ENCODE measurements at places on chromosomes 3 and 15. TPM values are rescaled to one million over a fixed set of nuclear protein-coding genes. Genes with fewer than 3 reads are reported as not detected.

Gene SI
- not detected for total RNA-seq

Gene DNAH12
- total RNA-seq, result not detected

DNA sequence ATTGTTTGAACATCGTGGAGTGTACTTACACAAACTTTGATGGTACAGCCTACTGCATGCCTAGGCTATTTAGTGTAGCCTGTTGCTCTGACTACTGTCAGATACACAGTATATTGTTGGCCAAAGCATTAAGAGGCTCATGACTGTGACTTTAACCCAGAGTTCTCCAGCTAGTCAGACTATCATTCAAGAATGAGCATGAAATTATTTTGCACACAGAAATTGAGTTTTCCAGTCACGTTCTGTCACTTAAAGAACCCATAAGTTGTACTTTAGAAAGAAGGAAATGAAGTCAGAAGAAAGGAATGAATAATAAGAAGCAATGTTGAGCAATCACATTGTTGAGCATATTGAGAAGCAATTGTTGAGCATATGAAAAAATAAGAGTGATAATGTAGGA is 37.6 kb upstream of the SLC22A13 start:
- no peak for DNase-seq

Gene TRH
- not detected for total RNA-seq

- DNase-seq, result no peak
These were observed 544.3 kb downstream of the GBE1 start for GRCh38 chr3:81217101-81217500.

- no peak for DNase-seq
These were observed 13.5 kb upstream of the MYO5C start for GRCh38 chr15:52309154-52309548.

DNA sequence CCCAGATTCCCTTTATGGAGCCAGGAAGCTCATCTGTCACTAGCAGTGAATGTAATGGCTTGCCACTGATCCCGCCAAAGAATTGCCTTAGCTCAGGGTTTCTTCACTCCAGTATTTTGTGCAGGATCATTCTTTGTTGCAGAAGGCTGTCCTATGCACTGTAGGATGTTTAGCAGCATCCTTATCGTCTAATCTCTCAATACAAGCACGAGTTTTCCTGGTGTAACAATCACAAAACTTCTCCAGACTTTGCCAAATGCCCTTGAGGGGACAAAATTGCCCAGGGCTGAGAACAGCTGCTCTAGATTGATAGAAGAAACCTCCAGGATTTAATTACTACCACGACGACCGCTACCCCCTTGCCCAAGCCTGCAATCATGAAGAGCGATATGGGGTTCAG is 6.8 kb upstream of the SHQ1 start:
- no peak for DNase-seq

DNA sequence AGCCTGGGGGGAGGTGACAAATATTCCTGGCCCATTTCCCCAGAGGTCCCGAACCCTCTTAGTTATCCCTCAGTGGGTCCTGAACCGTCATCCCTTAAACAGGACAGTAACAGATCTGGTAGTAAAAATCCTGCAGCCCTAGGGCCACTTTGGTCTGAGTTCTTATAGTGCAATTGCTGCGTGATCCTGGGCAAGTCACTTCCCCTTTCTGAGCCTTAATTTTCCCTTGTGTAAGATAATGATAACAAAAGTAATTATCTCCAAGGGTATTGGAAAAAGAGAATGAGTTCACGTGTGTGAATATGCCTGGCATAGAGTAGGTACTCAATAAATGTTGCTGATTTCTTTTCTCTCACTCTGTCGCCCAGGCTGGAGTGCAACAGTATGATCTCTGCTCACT is 2.9 kb upstream of the JAGN1 start:
- no peak for DNase-seq

Gene SLC22A14
- not detected for total RNA-seq

- DNase-seq, result no peak
These were observed 1355.4 kb downstream of the NSUN3 start for GRCh38 chr3:95418251-95418650.

- DNase-seq, result no peak
These were observed 18.7 kb downstream of the OCA2 start for GRCh38 chr15:28080386-28080785.

Gene LRRC49
- total RNA-seq, result 0.51 TPM

DNA sequence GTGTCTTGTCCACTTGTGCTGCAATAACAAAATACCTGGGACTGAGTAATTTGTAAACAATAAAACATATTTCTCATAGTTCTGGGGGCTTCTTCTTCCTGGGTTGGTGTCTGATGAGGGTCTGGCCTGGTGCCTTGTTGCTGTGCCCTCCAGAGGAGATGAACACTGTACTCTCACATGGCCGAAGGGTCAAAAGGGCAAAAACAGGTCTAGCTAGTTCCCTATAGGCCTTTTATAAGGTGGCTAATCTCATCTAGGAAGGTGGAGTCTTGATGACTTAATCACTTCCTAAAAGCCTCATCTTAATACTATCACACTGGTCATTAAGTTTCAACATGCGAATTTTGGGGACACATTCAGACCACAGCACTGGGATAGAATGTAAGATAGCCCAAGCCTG is 228.4 kb downstream of the TLE3 start:
- no peak for DNase-seq

- DNase-seq, result no peak
These were observed 59.6 kb downstream of the COL6A6 start for GRCh38 chr3:130576375-130577266.

Gene TMEM108
- 3.7 TPM for total RNA-seq

DNA sequence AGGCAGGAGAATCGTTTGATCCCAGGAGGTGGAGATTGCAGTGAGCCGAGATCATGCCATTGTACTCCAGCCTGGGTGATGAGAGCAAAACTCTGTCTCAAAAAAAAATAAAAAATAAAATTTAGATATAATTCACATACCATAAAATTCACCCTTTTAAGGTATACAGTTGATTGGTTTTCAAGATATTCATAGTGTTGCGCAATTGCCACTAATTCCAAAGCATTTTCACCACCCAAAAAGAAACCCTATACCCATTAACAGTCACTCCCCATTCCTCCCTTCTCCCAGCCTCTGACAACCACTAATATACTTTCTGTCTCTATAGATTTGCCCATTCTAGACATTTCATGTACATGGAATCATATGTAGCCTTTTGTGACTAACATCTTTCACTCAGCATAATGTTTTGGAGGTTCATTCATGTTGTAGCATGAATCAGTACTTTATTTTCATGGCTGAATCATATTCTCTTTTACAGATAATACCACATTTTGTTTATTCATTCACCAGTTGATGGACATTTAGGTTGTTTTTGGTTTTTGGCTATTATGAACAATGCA is 116.7 kb downstream of the RASA2 start:
- no peak for DNase-seq

- no peak for DNase-seq
These were observed 90.4 kb upstream of the SLC2A2 start for GRCh38 chr3:171116824-171117395.

Gene PROS1
- 5.0 TPM for total RNA-seq

Gene ROPN1
- total RNA-seq, result not detected

- no peak for DNase-seq
These were observed 506.5 kb upstream of the TBL1XR1 start for GRCh38 chr3:177703788-177704187.

DNA sequence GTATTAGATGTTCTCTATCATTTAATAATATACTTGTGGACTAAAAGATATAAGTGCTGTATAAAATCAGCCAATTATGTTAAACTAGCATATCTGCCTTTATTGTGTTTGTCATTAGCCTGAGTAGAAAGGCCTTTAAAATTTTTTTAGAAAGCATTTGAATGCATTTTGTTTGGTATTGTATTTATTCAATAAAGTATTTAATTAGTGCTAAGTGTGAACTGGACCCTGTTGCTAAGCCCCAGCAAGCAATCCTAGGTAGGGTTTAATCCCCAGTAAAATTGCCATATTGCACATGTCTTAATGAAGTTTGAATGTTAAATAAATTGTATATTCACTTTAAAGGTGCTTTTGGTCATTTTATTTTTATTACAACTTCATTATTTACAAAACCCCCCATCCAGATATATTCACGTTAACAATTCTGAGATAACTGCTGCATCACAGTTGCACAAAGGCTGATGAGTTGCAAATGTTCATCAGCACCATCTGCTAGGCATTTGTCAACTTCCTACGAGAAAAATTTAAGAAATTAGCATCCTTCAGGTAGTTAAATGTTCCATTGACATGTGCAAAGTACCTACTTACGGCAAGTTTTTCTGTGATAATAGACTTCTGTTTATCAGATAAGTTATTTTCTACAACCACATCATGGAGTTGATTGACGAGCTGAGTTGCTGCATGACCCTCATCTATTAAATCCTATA is 6.3 kb downstream of the EIF4A2 start:
- DNase-seq, result no peak

GRCh38 chr3:55702822-55703221 is 215.7 kb upstream of the WNT5A start:
- DNase-seq, result no peak

GRCh38 chr15:46091860-46092450 is 457.1 kb downstream of the SQOR start:
- DNase-seq, result no peak

DNA sequence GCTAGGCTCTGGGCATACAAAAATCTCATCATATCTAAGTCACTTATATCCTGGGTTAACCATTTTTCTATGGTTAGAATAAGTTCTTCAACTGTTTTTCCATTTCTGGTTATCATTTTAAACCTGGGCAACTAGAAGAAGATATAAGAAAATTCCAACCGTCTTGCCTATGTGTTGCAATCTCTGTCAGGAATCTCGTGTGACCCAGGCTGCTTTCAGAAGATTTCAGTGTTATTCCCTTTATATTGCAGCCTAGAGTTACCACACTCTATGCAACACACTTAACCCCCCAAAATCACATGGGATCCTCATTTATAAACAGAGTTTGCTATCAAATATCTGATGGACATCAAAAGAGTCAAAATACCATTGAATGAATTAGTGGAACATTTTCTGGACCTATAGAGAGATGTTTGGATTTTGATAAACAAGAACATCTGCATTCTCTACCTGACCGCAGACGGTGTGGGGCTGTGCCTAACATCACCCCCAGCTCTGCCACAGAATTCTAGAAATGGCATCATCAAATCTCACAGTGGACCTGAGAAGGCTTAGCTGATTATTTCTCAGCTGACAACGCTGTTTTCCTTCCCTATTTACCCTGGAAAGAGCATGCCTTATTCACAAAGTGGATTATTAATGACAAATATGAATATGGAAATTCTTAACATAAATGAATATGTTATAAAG is 515.7 kb downstream of the NTRK3 start:
- no peak for DNase-seq

GRCh38 chr3:59970796-59971195 is 921.0 kb upstream of the CFAP20DC start:
- no peak for DNase-seq

Gene NAA80
- 13.3 TPM for total RNA-seq

Gene CMTM8
- 1.4 TPM for total RNA-seq

DNA sequence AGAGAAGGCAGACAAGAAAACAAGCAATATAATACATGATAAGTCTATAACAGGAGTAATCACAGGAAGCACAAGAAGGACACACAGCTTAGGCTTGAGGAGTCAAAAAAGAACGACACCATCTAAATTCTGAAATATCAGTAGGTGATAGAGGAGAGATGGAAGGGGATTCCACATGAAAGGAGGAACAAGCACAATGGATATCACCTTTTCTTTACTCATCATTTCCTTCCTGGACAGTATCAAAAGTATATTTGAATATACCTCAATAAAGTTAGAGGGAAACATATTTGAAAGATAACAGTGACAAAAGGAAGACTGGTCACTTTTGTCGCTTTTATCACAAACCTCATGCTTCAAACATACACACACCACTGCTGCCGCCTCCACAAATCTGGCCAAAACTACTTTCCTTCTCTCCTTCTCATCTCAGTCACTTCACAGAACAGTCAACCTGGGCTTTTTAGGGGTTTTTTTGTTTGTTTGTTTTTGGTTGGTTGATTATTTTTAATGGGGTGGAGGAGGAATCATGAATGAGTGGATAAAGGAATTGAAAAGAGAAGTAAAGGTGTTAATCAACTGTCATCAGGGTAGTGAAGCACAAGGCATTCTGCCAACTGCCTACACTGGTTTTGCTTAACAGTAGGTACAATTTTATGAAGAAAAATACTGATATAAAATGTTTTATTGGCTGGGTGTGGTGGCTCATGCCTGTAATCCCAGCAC is 18.5 kb downstream of the DENND4A start:
- no peak for DNase-seq

Gene ST3GAL6
- total RNA-seq, result 7.4 TPM

Data from gastrocnemius medialis (tissue), 4 donors.